ENCODE measurements at places on chromosomes 16 and 17.

GRCh38 chr17:48351911-48352332, 78.1 kb downstream of the SKAP1 start:
- DNase-seq, result peak; percentile 24

DNA sequence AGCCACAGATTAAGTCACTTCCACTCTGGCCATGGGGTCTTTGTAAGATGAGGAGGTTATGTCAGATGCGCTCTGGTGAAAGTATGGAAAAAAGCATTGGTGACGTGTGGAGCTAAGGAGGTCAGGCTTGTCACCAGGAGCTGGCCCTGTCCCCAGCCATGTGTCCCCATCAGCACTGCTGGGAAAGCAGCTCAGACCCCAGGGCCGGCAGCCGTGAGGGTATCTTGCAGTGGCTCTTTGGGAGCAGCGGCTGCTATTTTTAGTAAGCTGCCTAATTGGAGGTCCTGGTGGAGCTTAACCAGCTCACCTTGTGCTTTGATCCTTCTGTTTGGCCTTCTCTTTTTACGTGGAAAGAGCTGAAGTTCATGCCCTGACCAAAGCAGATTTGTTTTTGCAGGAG, 60.9 kb downstream of the MPRIP start:
- DNase-seq, result no peak

GRCh38 chr16:2528161-2529060, 2.8 kb downstream of the CEMP1 start:
- DNase-seq, result no peak

DNA sequence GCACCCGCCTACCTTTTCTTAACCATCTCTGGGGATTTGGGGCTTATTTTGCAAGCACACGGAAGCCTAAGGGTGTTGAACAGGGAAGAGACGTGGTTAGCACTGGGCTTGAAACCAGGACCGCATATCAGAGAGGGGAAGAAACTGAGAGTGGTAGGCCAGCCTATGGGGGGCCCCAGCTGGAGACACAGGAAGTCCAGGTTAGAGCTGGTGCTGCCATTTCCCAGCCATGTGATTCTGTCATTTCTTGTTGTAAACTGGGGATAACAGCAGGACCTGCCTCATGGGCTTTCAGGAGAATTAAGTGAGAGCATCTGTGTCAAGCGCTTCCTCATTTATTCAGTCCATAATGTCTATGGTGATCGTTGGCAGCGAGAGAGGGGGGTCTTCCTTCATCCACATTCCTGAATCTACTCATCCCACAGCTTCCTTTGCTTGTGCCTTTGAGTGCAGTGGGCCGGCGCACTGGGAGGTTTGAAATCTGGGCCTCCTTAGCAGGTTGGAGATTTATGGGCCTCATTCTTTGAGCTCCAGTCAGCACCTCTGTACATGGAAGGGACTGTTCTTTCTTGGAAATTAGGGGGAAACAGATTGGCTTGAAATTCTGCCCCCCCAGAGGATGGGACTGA, 20.1 kb downstream of the NKD1 start:
- DNase-seq, result no peak

- no peak for DNase-seq
These were observed 8.6 kb downstream of the DOK4 start for GRCh38 chr16:57477531-57478202.

DNA sequence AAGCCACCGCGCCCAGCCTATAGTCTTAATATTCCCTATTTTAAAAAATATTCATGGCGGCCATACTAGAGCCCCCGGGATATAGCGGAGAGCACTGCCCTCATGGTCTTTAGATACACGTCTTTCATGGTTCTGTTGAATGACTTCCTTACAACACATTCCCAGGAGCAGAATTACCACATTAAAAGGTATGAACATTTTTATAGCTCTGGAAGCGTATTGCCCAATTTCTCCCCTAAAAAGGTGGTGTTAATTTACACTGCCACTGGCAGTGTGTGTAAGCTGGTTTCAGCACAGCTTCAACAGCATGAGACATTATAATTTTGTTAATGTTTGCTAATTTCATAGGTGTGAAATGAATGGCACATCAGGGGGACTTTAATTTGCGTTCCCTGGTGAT, 19.0 kb downstream of the C17orf100 start:
- no peak for DNase-seq

DNA sequence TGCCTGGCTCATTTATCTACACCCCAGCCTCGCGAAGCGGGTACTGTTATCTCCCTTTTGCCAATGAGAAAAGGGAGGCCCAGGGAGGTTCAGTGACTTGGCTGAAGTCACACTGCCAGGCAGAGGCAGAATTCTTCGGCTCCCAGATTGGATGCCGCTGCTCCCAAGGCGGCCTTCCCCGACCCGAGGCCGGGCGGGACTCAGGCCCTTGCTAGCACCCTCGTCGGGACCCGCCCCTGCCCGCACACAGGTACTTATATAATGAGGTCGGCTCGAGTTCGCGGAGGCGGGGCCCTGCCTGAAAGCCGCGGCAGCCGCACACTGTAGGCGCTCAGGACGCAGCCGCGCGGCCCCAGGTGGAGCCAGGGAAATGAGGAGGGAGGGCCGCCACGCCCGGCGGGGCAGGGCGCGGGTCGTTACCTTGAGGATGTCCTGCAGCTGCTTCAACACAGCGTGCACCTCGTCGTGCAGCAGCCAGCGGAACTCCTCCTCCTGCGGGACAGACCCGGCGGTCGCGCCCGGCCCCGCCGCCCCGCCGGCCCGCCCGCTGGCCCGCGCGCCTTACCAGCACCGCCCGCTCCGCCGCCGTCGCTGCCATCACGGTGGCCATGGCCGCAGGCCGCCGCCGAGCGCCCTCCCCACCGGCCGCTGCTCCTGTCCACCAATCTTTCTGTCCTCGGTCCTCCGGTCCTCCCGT, at the start of gene ROGDI:
Gene ROGDI (minus strand): TSS at position 672 of the 697 bp plus-strand sequence. CDS start 62 bp downstream, at position 610.
- peak; percentile 65 for DNase-seq

- no peak for DNase-seq
These were observed 487.0 kb downstream of the CDH13 start for GRCh38 chr16:83113811-83114210.

- DNase-seq, result no peak
These were observed 9.6 kb downstream of the COTL1 start for GRCh38 chr16:84608282-84608681.

DNA sequence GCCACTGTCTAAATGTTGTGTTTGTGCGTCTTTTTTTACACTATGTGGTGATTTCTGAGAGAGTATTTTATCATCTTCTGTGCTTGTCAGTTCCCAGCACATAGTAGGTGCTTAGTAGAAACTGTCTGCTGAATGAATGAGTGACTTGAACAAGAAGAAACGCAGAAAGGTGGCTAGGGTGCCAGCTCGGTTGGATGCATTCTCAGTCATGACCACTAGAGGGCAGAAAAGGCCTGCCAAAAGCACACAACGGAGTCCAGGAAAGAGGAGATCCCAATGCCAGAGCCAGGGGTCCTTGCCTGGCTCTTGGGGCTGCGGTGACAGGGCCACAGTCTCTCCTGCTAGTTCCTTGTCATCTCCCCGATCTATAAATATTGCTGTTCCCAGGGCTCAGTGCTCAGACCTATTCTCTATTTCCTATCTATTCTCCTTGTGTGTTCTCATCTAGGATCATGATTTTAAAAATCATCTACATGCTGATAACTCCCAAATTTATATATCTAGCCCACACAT, 57.3 kb upstream of the CCL1 start:
- DNase-seq, result peak; percentile 76

DNA sequence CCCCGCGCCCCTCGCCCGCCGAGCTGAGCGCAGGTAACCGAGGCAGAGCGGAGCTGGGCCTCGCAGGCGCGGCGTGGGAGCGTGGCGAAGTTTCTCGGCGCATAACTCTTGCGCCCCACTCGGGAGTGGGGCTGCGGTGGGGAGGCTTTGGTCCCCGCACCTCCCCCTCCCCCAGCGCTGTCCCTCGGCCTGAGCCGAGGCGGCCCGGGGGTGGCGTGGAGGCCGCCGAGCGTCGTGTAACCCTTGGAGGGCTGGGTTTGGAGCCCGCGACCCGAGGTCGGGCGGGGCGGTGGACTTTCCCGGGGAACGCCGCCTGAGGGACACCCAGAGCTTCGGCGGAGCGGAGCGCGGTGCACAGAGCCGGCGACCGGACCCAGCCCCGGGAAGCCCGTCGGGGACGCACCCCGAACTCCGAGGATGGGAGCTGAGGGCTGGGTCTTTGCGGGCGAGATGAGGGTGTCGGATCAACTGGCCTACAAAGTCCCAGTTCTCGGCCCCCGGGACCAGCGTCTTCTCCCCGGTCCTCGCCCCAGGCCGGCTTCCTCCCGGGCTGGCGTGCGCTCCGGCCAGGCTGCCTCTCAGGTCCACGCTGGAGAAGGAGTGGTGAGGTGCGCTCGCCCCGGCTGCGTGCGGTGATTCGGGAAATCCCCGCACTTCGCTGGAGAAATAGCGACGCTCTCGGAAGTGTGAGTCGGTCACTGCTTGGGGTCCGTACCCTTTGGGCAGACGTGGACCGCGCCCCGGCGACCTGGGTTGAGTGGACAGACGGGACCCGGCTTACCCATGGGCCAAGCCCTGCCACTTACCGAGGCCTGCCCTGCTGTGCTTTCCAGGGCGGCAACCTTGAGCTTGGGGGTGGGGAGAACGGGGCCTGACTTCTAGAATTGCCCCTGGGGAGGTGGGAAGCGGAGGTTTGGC, 168.4 kb downstream of the RAB11FIP4 start:
- no peak for DNase-seq

GRCh38 chr17:58341861-58342475, 10.0 kb downstream of the SUPT4H1 start:
- DNase-seq, result no peak

GRCh38 chr17:17506181-17506741, 10.1 kb upstream of the RASD1 start:
- DNase-seq, result no peak

GRCh38 chr17:17626151-17626805, 34.8 kb upstream of the PEMT start:
- no peak for DNase-seq

DNA sequence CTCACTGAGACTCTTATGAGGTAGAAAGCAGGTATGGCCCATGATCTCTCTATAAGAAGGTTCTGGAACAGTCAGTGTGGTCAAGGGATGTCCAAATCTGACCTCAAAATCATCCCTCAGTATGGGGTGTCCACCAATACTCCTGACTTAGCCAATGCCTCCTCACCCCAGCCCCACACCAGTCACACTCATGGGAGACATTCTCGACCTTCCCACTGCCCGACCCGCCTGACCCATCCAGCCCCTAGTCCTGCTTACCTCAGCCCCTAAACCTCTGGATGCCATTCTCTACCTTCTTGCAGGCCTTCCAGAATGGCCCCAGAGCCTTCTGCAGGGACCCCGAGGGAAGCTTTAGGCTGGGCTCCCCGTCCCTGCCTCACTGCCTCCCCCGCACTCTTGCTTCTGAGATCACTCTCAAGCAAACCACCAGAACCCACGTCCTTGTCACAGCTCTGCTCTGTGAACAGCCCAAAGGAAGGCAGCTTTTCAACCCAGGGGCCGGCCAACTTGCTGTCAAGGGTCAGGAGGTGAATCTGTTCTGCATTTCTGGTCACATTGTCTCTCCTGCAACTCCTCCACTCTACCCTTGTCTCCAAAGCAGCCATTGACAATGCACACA, 44.9 kb upstream of the RBFOX3 start:
- DNase-seq, result no peak

DNA sequence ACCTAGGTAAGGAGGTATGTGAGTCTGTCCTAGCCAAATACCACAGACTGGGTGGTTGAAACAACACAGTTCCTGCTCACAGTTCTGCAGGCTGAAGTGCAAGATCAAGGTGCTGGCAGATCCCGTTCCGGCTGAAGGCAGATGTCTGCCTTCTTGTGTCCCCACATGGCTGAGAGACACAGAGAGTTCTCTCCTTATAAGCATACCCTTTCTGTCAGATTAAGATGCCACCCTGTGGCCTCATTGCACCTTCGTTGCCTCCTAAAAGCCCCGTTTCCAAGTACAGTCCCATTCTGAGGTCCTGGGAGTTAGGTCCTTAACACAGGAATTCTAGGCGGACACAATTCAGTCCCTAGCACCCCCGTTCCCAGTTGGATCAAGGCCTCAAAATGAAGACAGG, 9.1 kb upstream of the TMEM11 start:
- DNase-seq, result no peak

DNA sequence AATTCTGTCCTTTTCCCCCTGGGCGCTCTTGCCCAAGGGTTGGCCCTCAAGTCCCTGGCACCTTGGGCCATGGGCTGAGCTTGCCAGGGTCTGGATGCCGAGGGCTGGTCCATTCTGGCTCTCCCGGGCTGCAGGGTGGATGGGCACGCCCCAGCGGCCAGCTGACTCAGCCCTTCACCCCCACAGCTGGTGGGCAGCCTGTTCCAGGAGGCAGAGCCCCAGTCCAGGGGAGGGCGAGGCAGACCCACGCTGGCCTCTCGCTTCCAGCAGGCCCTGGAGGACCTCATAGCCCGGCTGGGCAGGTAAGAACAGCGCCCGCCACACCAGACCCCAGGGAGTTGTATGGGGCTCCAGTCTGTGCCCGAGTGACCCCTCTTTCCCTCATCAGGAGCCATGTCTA, 15.0 kb downstream of the MYO15B start:
- no peak for DNase-seq

- no peak for DNase-seq
These were observed 22.1 kb downstream of the NME2 start for GRCh38 chr17:51188271-51188833.

- DNase-seq, result no peak
These were observed 574 bp downstream of the MPP3 start for GRCh38 chr17:43832168-43832975.

DNA sequence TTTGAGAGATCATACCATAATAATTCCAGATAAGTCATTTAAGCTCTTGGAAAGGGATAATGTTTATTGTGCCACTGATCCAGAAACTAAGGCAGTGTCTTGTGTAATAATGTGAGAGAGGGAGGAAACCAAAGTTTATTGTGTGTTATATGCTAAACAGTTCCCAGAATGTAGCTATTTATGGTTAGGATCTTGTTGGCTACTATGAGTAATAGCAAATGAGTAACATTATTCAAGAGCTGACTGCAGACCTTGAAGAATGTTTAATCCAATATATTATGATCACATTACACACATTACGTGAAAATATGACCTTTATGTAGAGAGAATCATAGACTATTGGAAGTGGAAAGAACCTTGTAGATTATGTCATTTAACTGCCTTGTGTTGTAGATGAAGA, 139.5 kb downstream of the BCAS3 start:
- no peak for DNase-seq

GRCh38 chr16:15572329-15573001, 70.5 kb downstream of the MARF1 start:
- no peak for DNase-seq

- DNase-seq, result no peak
These were observed 6.7 kb downstream of the GIT1 start for GRCh38 chr17:29582772-29583171.

- DNase-seq, result no peak
These were observed 594 bp upstream of the ABCA6 start for GRCh38 chr17:69142175-69142802.

GRCh38 chr17:10792151-10792550, 11.7 kb downstream of the TMEM238L start:
- no peak for DNase-seq

DNA sequence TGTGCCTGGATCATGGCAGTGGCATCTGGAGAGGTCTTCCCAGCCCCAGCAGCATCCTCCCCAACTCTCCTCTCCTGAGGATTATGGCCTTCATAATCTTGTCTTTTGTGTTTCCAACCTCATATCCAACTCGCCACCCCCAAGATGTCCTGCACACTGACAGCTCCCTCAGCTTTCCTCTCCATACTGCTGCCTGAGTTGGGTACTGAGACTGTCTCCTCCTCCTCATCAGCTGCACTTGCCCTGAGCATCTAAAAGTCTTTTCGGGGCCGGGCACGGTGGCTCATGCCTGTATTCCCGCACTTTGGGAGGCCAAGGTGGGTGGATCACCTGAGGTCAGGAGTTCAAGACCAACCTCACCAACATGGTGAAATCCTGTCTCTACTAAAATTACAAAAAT, 2.0 kb downstream of the CD300LB start:
- no peak for DNase-seq

- no peak for DNase-seq
These were observed 1.3 kb downstream of the PARD6A start for GRCh38 chr16:67661886-67662652.

All from GM19239 (cell line).